Daoy (cell line): ENCODE measurements at places on chromosomes 6 and 20. TPM values are rescaled to one million over a fixed set of nuclear protein-coding genes. Genes with fewer than 3 reads are reported as not detected.

RGS17 gene
- 8.3 and 8.7 TPM in 2 replicates for total RNA-seq

PPIL6 gene
- 3.8 and 4.5 TPM in 2 replicates for total RNA-seq

ETV7 gene
- total RNA-seq, result 0.69 and 0.83 TPM in 2 replicates

NEURL2 gene
- total RNA-seq, result 0.42 and 2.3 TPM in 2 replicates

TFB1M gene
- total RNA-seq, result 28.3 and 34.0 TPM in 2 replicates

CTCFL gene
- total RNA-seq, result 0.06 TPM in 1 of 2 replicates, not detected in the other

LPA gene
- not detected in 2 replicates for total RNA-seq

DDO gene
- total RNA-seq, result 1.2 and 1.9 TPM in 2 replicates

TRDN gene
- 0.06 TPM in 1 of 2 replicates, not detected in the other for total RNA-seq

LST1 gene
- total RNA-seq, result 0.09 and 3.5 TPM in 2 replicates

ZBTB12 gene
- total RNA-seq, result 7.5 and 9.8 TPM in 2 replicates

HUS1B gene
- 2.9 and 6.8 TPM in 2 replicates for total RNA-seq

SLC29A1 gene
- total RNA-seq, result 14.7 and 20.4 TPM in 2 replicates

SPATA25 gene
- not detected in 2 replicates for total RNA-seq

LTA gene
- total RNA-seq, result 0.11 TPM in 1 of 2 replicates, not detected in the other

CALHM5 gene
- total RNA-seq, result 2.7 and 3.2 TPM in 2 replicates
